MCF 10A (cell line): ENCODE measurements at places on chromosomes 4 and X. TPM values are rescaled to one million over a fixed set of nuclear protein-coding genes. Genes with fewer than 3 reads are reported as not detected.

The SLIT2 gene
- total RNA-seq: 8.4 and 10.2 TPM in 2 replicates

GRCh38 chr4:107120661-107121060, 84.5 kb upstream of the DKK2 start:
- no peaks in the 10 kb centered on the region for H3K36me3 ChIP-seq
- no peak overlapping the region for H3K27ac ChIP-seq
- H3K27me3 ChIP-seq: no peaks in the 10 kb centered on the region
- no peak overlapping the region for H3K4me3 ChIP-seq

The PNCK gene
- not detected in 2 replicates for total RNA-seq

The GUCY1A1 gene
- total RNA-seq: 0.34 TPM in 1 of 2 replicates, not detected in the other

- H3K27ac ChIP-seq: no peak overlapping the region
- no peaks in the 10 kb centered on the region for H3K27me3 ChIP-seq
Measured at GRCh38 chr4:38204339-38205035, 244.3 kb downstream of the PTTG2 start.

DNA sequence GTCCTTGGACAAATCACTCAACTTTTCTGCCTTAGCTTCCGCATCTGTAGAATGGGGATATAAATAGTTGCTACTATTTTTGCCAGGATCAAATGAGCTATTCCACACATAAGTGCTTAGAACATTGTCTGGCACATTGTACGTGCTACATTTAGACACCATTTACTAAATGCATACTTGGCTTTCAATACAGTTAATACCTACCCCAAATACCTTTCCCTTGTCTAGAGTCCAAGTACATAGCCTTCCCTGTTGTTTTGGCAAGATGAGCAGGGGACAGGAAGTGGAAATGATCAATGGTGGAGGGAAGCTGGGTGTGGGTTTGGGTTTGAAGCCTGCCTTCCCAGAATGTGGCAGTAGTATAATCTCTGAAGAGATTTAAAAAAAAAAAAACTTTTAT, 82.0 kb downstream of the CHRDL1 start:
- no peak overlapping the region for H3K4me3 ChIP-seq
- H3K4me1 ChIP-seq: no peaks in the 10 kb centered on the region
- no peaks in the 10 kb centered on the region for H3K36me3 ChIP-seq
- H3K27me3 ChIP-seq: peaks cover 77% of the 10 kb centered on the region
- DNase-seq: no peak
- H3K27ac ChIP-seq: no peak overlapping the region

GRCh38 chr4:109959195-109959594, 46.5 kb downstream of the EGF start:
- no peak overlapping the region for H3K27ac ChIP-seq
- no peaks in the 10 kb centered on the region for H3K4me1 ChIP-seq
- no peaks in the 10 kb centered on the region for H3K27me3 ChIP-seq

DNA sequence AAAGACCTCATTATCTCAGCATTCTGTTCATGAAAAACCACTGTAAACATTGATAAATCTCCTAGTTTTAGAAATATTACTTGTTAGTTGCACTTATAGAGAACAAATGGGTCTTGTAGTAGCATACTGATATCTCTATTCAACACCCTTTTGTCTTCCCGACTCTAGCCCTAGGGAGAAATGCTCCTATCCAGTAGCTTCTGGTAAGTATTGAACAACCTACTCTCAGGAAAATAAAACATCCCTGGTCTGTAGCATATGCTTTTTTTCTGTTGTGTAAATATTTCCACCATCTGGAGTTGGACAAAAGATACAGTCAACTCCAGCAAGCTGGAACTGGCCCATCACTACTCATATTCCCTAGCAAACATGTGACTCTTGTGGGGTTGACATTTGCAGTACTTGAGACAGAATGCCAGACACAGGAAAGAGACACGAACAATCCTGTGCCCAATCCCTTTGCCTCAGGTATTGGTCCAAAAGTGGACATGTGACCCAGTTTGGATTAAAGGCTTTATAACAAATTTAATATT, 188.2 kb downstream of the GC start:
- no peak overlapping the region for H3K27ac ChIP-seq
- H3K36me3 ChIP-seq: no peaks in the 10 kb centered on the region
- peaks cover 7% of the 10 kb centered on the region for H3K4me1 ChIP-seq
- no peaks in the 10 kb centered on the region for H3K27me3 ChIP-seq

The RHOXF1 gene
- not detected in 2 replicates for total RNA-seq

- H3K4me1 ChIP-seq: peaks cover 2% of the 10 kb centered on the region
- no peak overlapping the region for H3K27ac ChIP-seq
- no peak overlapping the region for H3K4me3 ChIP-seq
- no peaks in the 10 kb centered on the region for H3K27me3 ChIP-seq
- no peaks in the 10 kb centered on the region for H3K36me3 ChIP-seq
Measured at GRCh38 chr4:33067221-33067620, 2347.1 kb downstream of the PCDH7 start.

DNA sequence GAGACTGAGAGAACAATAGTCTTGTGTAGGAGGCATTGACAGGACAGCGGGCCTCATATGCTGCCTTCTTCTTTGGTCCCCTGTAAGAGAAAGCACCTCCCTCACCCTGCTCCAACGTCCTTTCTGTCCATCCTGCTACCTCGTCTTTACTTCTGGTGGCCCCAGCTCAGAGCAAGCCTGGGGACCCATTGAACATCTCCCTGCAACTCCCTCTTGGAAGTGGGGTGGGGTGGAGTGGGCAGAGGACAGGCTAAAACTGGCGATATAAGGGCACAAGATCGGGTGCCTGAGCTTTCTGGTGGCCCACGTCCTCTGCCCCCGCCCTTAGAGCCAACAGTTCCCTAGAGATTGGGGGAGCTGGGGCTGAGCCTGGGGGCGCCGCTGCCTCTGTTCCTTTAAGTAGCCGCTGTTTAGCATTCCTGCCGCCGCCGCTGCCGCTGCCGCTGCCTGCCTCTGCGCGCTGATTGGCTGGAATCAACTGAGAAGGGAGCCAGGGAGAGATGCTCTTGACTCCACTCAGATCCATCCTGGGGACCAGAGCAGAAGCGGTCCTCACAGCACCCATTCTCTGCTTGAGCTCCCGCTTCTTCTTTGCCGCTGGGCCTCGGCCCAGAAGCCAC, at the start of gene DLG3:
Gene DLG3 (plus strand): TSS at position 510 of the 620 bp plus-strand sequence. CDS start 367 bp downstream, outside the sequence.
- DNase-seq: peak; percentile 23
- peaks cover 52% of the 10 kb centered on the region for H3K27me3 ChIP-seq
- H3K27ac ChIP-seq: no peak within 1 kb of the TSS
- H3K36me3 ChIP-seq: no peaks in the 10 kb centered on the region
- no peak within 1 kb of the TSS for H3K4me3 ChIP-seq

- peak overlapping the region; percentile 16 for H3K27ac ChIP-seq
- H3K36me3 ChIP-seq: peaks cover 6% of the 10 kb centered on the region
- peaks cover 14% of the 10 kb centered on the region for H3K4me1 ChIP-seq
- H3K4me3 ChIP-seq: no peak overlapping the region
- H3K27me3 ChIP-seq: no peaks in the 10 kb centered on the region
- DNase-seq: no peak
Measured at GRCh38 chr4:173365359-173365996, 5.3 kb upstream of the SAP30 start.

- H3K4me3 ChIP-seq: no peak overlapping the region
- H3K4me1 ChIP-seq: no peaks in the 10 kb centered on the region
- H3K36me3 ChIP-seq: no peaks in the 10 kb centered on the region
- no peak for DNase-seq
- H3K27me3 ChIP-seq: no peaks in the 10 kb centered on the region
Measured at GRCh38 chr4:78120144-78120880, 63.2 kb downstream of the FRAS1 start.

- H3K36me3 ChIP-seq: peaks cover 12% of the 10 kb centered on the region
- no peak overlapping the region for H3K27ac ChIP-seq
- H3K27me3 ChIP-seq: no peaks in the 10 kb centered on the region
- H3K4me3 ChIP-seq: no peak overlapping the region
Measured at GRCh38 chr4:182301736-182302135, 58.5 kb downstream of the TENM3 start.

The PLP1 gene
- not detected in 2 replicates for total RNA-seq

GRCh38 chrX:88828011-88828410, 81.0 kb downstream of the CPXCR1 start:
- no peaks in the 10 kb centered on the region for H3K27me3 ChIP-seq
- H3K36me3 ChIP-seq: no peaks in the 10 kb centered on the region
- H3K4me3 ChIP-seq: no peak overlapping the region
- DNase-seq: no peak
- no peak overlapping the region for H3K27ac ChIP-seq

- H3K27ac ChIP-seq: peak overlapping the region; percentile 51
- H3K4me1 ChIP-seq: peaks cover 14% of the 10 kb centered on the region
- peaks cover 4% of the 10 kb centered on the region for H3K36me3 ChIP-seq
- DNase-seq: peak; percentile 56
- H3K4me3 ChIP-seq: peak overlapping the region; percentile 83
Measured at GRCh38 chrX:154411981-154412340, 622 bp downstream of the TAFAZZIN start.

DNA sequence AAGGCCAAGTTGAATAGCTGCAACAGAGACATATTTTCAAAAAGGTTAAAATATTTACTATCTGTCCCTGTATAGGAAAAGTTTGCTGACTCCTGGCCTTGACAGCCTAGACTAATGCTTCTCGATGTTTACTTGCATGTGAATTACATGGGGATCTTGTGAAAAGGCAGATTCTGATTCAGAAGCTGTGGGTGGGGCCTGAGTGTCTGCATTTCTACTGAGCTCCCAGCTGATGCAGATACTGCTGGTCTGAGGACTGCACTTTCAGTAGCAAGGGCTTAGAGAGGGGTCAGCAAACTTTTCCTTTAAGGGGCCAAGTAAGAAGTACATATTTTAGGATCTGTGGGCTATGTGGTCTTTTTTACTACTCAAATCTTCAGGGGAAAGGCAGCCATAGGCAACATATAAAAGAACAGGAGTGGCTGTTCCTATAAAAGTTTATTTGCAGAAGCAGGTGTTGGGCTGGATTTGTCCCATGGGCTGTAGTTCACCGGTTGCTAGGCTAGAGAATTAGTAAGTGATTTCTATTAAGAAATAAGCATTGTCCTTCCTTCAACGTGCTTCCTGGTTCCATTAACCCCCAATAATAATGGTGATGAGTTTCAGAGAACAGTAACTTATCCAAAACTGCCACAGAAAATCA, 97.2 kb upstream of the PDE5A start:
- peaks cover 20% of the 10 kb centered on the region for H3K4me1 ChIP-seq
- peaks cover under 1% of the 10 kb centered on the region for H3K36me3 ChIP-seq
- no peak overlapping the region for H3K4me3 ChIP-seq
- no peak for DNase-seq
- H3K27ac ChIP-seq: no peak overlapping the region
- no peaks in the 10 kb centered on the region for H3K27me3 ChIP-seq

GRCh38 chr4:85431881-85432485, 43.0 kb upstream of the ARHGAP24 start:
- H3K4me1 ChIP-seq: peaks cover 4% of the 10 kb centered on the region
- no peak for DNase-seq
- no peak overlapping the region for H3K27ac ChIP-seq
- H3K4me3 ChIP-seq: no peak overlapping the region

The TAF7L gene
- total RNA-seq: 0.21 TPM in 1 of 2 replicates, not detected in the other

- no peaks in the 10 kb centered on the region for H3K36me3 ChIP-seq
- H3K27me3 ChIP-seq: no peaks in the 10 kb centered on the region
- peaks cover 57% of the 10 kb centered on the region for H3K4me1 ChIP-seq
- peak overlapping the region; percentile 96 for H3K27ac ChIP-seq
Measured at GRCh38 chr4:156942991-156943390, 28.6 kb downstream of the PDGFC start.

DNA sequence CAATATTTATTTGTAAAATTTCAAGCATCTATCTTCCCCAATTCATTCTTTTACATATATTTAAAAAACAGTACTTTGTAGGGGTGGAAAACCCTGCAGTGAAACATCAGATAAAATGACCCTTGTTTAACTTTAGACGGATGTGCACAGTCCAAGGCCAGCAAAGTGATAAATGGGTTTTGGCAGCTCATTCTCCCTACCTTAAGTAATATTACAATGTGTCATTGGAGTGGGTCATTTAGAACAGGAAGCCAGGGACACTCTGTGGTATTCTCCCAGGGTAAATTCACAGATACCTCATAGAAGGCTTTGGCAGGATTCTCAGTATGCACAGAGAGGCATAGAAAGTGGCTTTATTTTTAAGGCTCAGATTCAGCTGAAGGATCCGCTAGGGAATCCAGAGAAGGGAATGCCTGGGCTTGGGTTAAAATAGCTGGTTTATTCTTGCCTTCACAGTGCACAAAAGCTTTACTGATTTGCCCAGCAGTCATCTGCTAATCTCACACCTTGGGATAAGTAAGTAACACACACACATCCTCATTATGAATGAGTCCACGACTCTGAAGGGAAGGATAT, 206.7 kb downstream of the RASL11B start:
- H3K27me3 ChIP-seq: no peaks in the 10 kb centered on the region
- H3K4me3 ChIP-seq: no peak overlapping the region
- H3K4me1 ChIP-seq: no peaks in the 10 kb centered on the region
- no peaks in the 10 kb centered on the region for H3K36me3 ChIP-seq
- no peak for DNase-seq

- H3K4me3 ChIP-seq: no peak overlapping the region
- H3K36me3 ChIP-seq: peaks cover 7% of the 10 kb centered on the region
- no peaks in the 10 kb centered on the region for H3K27me3 ChIP-seq
- H3K27ac ChIP-seq: peak overlapping the region; percentile 3
- peak; percentile 54 for DNase-seq
Measured at GRCh38 chr4:89797117-89797516, 39.8 kb downstream of the SNCA start.

DNA sequence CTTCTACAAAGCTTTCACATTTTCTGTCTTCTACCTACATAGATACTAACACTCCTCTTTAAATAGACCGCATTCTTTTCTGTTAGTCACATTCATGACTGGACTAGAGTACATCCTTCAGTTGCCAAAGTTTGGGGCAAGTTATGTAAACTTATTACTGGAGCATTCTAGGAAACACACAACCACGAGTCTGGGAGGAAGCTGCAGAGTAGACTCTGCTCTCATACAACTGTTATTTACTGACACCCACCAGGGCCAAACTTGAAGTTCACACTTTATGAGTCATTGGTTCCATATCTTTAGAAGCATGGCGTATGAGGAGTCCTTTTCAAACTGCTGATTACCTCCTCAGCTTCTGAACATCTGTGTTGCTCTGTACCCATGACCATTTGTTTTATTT, 87.0 kb downstream of the RNF150 start:
- H3K27me3 ChIP-seq: no peaks in the 10 kb centered on the region
- no peaks in the 10 kb centered on the region for H3K4me1 ChIP-seq
- no peak overlapping the region for H3K4me3 ChIP-seq
- no peaks in the 10 kb centered on the region for H3K36me3 ChIP-seq
- no peak overlapping the region for H3K27ac ChIP-seq

DNA sequence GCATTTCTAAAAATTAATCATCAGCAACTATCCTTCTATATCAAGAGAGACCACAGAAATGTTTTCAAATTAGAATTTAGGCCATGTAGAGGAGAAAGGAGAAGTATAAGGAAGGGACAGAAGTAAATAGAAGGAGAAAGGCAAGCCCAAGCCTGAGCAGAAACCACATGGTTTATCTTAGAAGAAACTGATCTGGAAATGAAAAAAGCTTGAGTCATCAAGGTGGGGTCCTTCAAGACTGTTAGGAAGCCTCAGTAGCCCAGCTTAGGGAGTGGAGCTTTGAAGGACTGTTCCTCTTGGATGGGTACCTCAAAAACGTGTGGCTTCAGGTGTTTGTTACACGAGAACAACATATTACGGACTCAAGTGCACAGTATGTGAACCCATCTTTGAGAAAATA, 4.5 kb downstream of the BMX start:
- peak overlapping the region; percentile 26 for H3K27ac ChIP-seq
- H3K4me3 ChIP-seq: no peak overlapping the region
- no peaks in the 10 kb centered on the region for H3K36me3 ChIP-seq
- DNase-seq: peak; percentile 42
- H3K27me3 ChIP-seq: peaks cover 50% of the 10 kb centered on the region
- no peaks in the 10 kb centered on the region for H3K4me1 ChIP-seq

- no peaks in the 10 kb centered on the region for H3K36me3 ChIP-seq
- no peak for DNase-seq
- no peak within 1 kb of the TSS for H3K4me3 ChIP-seq
- no peak within 1 kb of the TSS for H3K27ac ChIP-seq
Measured at GRCh38 chrX:49695276-49696180, at the start of gene PAGE1. PAGE1 (minus strand) TSS chrX:49695984; CDS start chrX:49694770, 1,214 bp downstream.
